ENCODE measurements at places on chromosomes 3 and 15. TPM values are rescaled to one million over a fixed set of nuclear protein-coding genes. Genes with fewer than 3 reads are reported as not detected.

The TM4SF4 gene
- total RNA-seq, result not detected

The SSR3 gene
- total RNA-seq, result 521 TPM

The RAB6B gene
- total RNA-seq, result 5.3 TPM

The CSPG4 gene
- total RNA-seq, result 2.9 TPM

The MYO5A gene
- total RNA-seq, result 79.7 TPM

The SPINK8 gene
- total RNA-seq, result not detected

The DLEC1 gene
- total RNA-seq, result 0.17 TPM

The DISP2 gene
- under 0.01 TPM for total RNA-seq

The TRPM1 gene
- not detected for total RNA-seq

The SUSD5 gene
- total RNA-seq, result 0.33 TPM

The OR5K2 gene
- not detected for total RNA-seq

The GPR149 gene
- not detected for total RNA-seq

The OXTR gene
- 8.0 TPM for total RNA-seq

The C3orf22 gene
- not detected for total RNA-seq

The ACVR2B gene
- 3.0 TPM for total RNA-seq
